ENCODE measurements at places on chromosomes 2 and 18.

- no peak for DNase-seq
Measured at GRCh38 chr2:196617430-196617829, 22.1 kb upstream of the CCDC150 start.

DNA sequence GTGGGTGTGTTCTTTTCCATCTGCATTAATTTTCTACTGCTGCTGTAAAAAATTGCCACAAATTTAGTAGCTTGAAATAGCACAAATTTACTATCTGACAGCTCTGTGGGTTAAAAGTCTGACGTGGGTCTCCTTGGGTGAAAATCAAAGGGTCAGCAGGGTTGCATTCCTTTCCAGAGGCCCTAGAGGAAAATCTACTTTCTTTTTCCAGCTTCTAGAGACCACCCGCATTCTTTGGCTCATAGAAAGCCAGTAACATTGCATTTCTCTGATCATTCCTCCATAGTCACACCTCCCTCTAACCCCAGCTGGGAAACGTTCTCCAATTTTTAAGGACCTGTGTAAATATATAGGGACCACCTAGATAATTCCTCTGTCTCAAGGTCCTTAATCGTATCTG, 128.8 kb downstream of the ATL2 start:
- DNase-seq, result no peak

GRCh38 chr2:95074663-95075439, 46.8 kb downstream of the MRPS5 start:
- DNase-seq, result no peak

DNA sequence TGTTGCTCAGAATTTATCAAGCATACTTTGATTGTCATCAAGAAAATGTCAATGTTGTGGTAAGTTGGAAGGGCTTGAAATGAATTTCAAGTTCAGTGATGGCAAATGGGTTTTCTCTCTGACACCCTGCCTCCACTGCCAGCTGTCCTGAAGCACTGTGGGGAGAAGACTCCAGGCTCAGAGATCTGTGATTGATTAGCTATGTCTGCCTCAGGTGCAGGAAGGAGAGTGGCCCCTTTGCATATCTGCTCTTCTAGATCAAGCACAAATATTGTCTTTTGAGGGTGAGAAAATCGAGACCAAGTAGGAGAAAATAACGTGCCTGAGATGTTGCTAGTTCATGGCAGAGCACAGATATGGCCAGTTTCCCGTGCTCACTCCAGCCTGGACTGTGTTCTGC, 178.8 kb upstream of the GLI2 start:
- no peak for DNase-seq

- DNase-seq, result no peak
Measured at GRCh38 chr18:66752733-66753132, 148.8 kb upstream of the CDH19 start.

GRCh38 chr2:85777441-85777861, 23.7 kb downstream of the ATOH8 start:
- DNase-seq, result no peak

GRCh38 chr2:201938156-201938775, 95.4 kb upstream of the FZD7 start:
- no peak for DNase-seq

- no peak for DNase-seq
Measured at GRCh38 chr18:79047556-79048244, 21.5 kb upstream of the ATP9B start.

DNA sequence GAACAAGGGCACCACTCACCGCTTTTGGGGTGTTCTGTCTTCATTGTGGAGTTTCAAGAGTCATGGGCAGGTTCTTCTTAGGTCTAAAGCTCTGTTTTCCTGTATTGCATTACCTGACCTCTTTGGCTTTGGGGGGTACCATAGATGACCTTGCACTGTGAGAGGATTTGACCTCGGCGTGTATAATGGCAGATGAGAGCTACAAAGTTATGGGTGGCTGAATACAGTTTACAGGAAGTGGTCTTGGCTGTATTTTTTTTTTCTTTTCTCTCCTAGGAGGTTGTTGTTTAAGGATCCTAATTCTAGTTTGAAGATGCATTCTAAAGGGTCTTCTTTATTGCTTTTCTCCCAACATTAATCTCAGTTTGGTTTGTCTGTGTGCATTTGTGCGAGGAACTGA, 11.5 kb downstream of the GAL3ST2 start:
- DNase-seq, result no peak

DNA sequence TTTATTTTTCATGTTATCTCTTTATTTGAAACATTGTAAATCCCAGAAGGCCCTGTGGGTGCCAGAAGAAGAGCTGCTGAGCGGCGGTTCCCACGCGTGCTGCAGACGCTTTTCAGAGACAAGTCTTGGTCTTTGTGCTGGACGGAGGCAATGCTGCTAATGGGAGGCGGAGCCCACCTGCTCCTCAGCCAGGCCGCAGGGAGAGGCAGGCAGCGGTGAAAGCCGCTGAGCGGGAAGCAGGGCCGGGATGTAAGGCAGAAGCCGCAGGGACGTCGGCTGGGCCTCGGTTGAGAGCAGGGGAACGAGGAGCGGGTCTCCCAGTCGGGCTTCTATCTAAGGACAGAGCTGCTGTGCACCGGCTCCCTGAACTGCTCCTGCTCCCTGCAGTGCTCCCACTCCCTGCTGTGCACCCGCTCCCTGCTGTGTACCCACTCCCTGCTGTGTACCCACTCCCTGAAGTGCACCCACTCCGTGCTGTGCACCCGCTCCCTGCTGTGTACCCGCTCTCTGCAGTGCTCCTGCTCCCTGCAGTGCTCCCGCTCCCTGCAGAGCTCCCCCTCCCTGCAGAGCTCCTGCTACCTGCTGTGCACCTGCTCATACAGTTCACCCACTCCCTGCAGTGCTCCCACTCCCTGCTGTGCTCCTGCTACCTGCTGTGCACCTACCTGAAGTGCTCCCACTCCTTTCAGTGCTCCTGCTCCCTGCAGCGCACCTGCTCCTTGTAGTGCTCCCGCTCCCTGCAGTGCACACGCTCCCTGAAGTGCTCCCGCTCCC, 16.4 kb downstream of the TMEM18 start:
- DNase-seq, result no peak

DNA sequence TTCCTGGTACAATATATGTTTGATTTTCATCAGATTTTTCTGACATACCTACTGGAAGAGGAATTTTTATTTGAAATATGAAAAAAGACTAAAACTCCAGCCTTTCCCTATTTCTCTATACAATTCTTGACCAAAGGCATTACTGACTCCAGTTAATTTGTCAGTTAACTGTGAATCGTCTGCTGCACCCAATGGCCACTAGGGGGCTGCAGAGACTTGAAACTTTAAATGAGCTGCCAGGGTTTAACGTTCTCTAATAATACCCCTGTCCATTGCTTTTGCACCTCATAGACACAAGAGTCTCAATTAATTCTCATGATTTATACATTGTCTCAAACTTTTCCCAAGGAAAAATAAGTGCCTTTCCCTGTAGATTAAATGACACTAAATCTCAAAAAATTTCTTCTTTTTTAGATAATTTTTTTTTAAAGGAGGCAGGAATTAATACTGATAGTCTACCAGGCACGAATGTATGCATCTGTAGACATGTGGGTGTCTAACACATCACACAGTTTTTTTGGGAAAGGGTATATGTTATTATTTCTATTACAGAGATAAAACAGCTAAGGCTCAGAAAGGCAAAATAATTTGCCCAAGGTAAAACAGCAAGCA, 1.8 kb upstream of the ALK start:
- DNase-seq, result peak; percentile 47

DNA sequence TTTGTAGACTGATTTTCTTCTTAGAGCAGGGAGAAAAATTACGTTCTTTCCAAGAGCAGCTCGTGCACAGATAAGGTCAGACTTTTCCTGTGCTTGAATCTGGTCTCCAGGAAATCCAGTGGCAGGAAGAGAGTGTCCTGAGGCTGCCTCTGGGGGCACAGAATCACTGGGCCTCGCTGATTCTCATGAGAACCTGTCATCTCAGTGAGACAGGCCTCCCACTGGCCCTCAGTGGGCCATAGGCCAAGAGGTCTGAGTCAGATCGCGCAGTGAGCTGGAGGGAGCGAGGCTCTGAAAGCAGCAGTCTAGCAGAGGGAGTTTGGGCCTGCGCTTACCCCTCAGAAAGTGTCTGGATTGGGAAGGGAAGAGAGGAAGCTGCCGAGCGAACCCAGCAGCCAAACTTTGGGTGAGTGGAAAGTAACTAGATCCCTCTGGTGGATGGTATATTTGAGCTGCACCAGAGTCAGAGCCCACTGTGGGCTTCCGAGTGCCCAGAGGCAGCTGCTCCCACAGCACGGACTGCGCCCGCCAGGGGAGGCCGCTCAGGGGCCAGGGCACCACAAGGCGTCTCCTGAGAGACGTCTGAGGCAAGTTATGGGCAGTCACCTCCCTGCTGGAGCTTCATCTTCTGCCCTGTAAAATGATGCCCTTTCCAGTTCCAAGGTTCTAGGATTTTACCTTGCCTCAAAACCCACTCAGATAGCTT, 8.2 kb downstream of the GDF7 start:
- no peak for DNase-seq

DNA sequence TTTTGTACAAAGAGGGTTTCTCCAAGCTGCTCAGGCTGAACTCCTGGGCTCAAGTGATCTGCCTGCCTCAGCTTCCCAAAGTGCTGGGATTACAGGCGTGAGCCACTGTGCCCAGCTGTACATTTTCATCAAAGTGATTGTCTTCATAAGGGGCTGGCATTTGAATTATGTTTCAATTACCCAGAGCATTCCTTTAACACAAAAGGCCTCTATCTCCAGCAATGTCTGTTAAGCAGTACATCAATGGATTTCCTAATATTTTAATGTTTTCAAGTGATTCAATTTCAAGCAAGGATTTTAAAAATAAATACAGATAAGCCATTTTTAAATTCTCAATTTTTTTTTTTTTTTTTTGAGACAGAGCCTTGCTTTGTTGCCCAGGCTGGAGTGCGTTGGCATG, 50.9 kb upstream of the AP1S3 start:
- DNase-seq, result no peak

DNA sequence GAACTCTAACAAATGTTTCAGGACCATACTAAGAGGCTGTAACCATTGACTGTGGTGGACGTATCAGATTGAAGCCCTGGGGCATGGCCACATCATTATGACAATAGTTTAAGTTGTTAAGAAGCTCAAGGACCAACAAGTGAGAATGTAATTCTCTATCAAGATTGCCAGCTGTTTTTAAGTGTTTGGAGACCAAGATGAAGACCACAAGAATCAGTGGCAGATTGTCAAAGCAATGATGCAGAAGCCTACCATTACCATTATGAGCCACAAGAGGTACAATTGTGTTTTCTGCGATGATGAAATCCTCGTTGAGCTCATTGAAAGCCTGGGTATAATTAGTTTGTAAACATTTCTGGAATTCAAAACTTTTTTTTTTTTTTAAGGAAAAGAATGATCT, 261.1 kb upstream of the ZEB2 start:
- no peak for DNase-seq

GRCh38 chr2:122663620-122664019, 908.2 kb downstream of the TSN start:
- DNase-seq, result no peak

GRCh38 chr2:128092656-128093055, 1.7 kb downstream of the UGGT1 start:
- DNase-seq, result no peak

Data from NCI-H2029 treated with DMSO at 0.1 percent for 48 hours (cell line).